Activated CD8-positive, alpha-beta memory T cell treated with anti-CD3 and anti-CD28 coated beads, Interleukin-2, amount 50 U/mL, for 48 hours (primary cell): ENCODE measurements at places on chromosomes 7 and 10.

DNA sequence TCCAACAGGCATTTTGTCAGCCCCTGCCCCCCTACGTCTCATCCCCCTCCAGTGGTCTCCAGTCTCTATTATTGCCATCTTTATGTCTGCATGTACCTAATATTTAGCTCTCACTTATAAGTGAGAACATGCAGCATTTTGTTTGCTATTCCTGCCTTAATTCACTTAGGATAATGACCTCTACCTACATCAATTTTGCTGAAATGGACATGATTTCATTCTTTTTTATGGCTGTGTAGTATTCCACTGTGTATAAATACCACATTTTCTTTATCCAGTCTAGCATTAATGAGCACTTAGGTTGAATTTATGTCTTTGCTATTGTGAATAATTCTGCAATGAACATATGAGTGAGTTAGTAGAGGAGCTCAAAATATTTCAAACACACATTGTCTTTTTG lies 229.9 kb downstream of the SEMA3E start:
- no peak for DNase-seq

DNA sequence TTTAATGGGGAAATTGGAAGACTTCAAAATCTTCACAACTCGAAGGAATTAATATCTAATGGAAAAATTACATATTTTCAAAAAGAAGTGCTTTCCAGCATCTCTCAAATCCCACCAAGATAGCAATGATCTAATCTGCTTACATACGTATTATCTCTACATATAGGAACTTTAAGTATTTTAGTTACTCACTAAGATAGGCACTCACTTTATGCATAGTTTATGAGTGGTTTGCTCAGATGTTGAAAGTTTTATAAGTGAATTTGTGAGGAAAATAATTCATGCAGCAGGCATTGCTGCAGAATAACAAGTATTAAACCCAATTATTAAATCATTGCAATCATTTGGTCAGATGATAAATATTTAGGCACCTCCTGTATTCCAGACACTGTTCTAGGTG lies 2.3 kb upstream of the CYTH3 start:
- no peak for DNase-seq

- no peak for DNase-seq
Measured at GRCh38 chr10:122740640-122741039, 41.0 kb upstream of the C10orf120 start.

- DNase-seq, result no peak
Measured at GRCh38 chr7:13986208-13986607, 3.3 kb downstream of the ETV1 start.

DNA sequence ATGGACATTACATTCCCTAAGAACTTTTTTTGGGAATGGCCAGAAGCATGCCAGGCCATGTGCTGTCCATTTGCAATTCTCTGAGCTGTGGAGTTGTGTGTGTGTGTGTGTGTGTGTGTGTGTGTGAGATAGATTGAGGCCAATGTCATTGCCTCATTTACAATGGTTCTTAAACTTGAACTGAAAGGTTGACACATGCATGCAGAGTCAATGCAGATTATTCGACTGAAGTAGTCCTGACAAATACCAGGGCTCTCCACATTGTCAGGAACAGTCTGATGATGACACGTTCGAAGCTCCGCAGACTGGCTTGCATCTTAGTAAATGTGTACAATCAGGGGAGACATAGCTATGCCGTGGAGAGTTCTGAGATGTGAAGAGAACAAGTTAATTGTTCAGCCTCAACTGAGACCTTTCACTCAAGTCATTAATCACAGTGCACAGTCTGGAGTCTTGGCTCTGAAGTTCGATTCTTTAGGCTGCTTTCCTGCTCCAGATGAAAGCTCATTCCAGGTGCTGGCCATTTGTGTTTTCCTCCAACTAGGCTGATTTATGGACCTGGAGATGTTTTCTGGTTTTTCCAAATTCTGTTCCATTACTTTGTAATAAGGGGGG lies 921.9 kb downstream of the LRMDA start:
- DNase-seq, result no peak

GRCh38 chr10:94061026-94061425 lies 67.3 kb downstream of the PLCE1 start:
- no peak for DNase-seq

DNA sequence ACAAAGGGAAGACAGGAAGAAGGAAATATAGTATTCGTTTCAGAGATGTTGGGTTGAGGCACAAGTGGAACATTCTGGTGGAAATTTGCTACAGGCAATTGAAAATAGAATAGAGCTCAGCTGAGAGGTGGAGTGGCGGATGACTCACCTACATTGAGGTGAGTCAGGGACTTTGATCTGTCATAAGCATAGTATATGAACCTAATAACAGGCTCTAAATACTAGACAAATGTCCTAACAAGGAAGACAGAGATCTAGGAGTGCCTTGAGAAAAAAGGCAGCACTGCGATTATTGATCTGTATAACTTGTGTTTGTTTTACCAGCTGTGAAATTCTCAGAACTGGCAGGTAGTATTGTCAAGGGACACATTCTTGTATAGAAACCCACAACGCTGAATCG lies 907 bp upstream of the IFRD1 start:
- DNase-seq, result no peak

- DNase-seq, result no peak
Measured at GRCh38 chr10:110225441-110225755, 18.0 kb downstream of the MXI1 start.

DNA sequence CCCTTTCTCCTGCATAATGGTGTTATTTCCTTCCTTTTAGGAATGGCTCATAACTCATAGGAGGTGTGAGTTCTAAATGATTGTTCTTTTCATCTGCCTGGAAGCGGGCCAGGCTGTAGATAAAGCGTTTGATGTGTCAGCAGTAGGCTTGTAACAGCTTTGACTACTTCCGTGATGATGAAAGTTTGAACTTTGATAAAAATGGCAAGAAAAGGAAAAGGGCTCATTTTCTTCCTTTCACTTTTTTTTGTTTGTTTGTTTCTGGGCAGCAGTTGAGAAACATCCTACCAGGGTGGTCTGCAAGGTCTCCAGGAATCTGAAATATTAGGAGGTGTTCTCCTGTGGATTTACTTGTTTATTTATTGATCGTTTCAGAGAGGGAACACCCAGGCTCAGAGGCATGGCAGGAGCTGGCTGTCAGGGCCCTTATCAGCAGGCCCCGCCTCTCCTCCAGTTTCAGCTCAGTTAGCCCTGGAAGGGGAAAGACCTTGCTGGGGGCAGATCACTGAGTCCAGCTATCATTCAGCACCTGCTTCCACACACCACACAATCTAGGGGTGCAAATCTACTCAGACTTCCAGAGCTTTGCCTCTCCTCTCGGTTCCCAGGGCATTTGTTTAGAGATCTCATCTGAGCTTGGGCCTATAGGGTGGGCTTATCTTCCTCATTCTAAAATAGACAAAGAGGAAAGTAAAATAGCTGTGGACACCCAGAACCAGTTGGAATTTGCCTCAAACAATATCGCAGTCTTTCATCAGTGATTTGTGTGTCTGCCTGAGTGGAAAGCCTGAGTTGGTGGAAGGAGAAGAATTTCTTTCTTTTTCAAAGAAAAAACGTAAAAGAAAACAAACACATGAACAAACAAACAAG lies 130.9 kb downstream of the BMPER start:
- DNase-seq, result no peak

GRCh38 chr7:1558841-1559625 lies 3.0 kb upstream of the TMEM184A start:
- DNase-seq, result no peak

GRCh38 chr10:114483575-114483974 lies 79.3 kb upstream of the AFAP1L2 start:
- DNase-seq, result no peak

DNA sequence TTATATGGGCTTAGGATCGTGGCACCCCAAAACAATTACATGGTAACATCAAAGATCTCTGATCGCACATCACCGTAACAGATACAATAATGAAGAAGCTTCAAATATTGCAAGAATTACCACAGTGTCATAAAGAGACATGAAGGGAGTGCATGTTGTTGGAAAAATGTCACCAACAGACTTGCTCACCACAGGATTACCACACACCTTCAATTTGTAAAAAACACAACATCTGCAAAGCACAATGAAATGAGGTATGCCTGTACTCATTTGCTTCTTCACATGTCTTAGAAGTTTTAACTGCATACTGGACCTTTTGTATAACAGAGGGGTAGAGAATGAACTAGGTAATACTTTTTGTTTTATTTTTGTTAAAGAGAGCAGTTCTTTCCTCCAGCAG lies 96.6 kb downstream of the TPST1 start:
- no peak for DNase-seq

- DNase-seq, result no peak
Measured at GRCh38 chr7:130356876-130357611, 12.4 kb downstream of the CPA5 start.

- no peak for DNase-seq
Measured at GRCh38 chr10:58796242-58796641, 283.6 kb downstream of the BICC1 start.

- no peak for DNase-seq
Measured at GRCh38 chr7:48292949-48293348, 121.7 kb downstream of the ABCA13 start.

DNA sequence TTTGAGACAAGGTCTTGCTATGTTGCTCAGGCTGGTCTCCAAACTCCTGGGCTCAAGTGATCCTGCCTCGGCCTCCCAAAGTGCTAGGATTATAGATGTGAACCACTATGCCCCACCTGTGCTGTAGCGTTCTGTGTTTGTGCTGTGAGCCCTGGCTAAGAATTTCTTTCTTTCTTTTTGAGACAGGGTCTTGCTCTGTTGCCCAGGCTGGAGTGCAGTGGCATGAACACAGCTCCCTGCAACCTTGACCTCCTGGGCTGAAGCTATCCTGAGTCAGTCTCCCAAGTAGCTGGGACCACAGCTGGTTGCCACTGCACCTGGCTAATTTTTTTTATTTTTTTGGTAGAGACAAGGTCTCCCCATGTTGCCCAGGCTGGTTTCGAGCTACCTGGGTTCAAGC lies 11.4 kb downstream of the TSPAN13 start:
- DNase-seq, result no peak

DNA sequence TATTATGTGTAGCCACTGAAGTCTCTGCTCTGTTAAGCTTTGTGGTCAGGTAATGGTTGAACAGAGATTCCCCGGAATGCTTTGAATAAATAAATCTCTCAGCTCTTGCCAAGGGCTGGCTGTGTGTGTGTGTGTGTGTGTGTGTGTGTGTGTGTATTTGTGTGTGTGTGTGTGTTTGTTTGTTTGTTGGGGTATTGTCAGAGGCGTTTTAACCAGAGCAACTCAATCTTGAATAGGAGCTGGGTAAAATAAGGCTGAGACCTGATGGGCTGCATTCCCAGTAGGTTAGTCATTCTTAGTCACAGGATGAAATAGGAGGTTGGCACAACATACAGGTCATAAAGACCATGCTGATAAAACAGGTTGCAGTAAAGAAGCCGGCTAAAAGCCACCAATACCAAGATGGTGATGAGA lies 256.2 kb upstream of the CACNA2D1 start:
- DNase-seq, result no peak

DNA sequence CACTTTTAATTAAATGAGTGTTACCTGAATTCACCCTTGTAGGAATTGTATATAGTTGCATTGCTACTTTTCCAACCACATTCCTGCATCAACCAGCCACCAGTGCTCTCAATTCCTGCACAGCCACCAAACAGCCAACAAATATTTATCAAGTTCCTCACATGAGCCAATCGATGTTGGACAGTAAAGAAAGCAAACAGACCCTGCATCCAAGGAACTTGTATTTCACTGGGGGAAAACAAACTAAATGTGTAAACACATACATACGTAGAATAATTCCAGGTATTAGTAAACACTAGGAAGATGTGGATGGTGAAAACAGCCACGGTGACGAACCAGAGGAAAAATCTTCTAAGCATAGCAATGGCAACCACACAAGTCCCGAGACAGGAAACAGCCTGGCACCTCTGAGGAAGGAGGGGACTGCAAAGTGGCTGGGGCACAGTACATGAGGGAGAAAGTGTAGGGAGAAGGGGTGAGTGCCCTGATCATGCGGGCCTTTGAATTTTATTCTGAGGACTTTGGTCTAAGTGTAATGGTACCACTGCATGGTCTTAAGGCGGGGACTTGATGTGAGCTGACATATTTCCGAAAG lies 111.2 kb downstream of the XRCC2 start:
- DNase-seq, result no peak

DNA sequence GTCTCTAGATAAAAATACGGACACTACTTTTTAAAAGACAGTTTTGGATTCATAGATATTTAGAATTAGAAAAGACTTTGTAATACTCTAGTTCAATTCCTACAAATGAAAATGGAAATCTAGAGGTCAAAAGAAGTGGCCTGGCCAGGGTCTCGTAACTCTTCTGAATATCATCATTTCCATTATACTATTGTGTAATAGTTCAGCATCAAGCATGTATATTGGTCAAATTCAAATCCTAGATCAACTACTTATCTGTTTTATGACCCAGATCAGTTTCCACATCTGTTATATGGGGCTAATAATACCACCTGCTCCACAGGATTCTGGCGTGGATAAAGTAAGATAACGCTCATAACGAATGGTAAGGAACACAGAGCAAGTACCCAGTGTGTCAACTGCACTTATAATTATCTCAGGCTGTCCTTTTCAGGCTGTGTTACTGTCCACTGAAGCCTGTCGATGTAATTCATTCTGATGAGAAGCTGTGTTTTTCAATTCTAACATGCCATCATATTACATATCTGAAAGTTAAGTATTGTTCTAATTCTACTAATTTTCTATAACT lies 54.3 kb downstream of the ARHGAP21 start:
- DNase-seq, result no peak

GRCh38 chr10:35626971-35627507 lies 15.1 kb downstream of the FZD8 start:
- DNase-seq, result no peak

GRCh38 chr10:6027929-6028328 lies 34.2 kb downstream of the IL2RA start:
- peak; percentile 48 for DNase-seq

GRCh38 chr7:107017965-107018719 lies 26.4 kb upstream of the PRKAR2B start:
- DNase-seq, result no peak

DNA sequence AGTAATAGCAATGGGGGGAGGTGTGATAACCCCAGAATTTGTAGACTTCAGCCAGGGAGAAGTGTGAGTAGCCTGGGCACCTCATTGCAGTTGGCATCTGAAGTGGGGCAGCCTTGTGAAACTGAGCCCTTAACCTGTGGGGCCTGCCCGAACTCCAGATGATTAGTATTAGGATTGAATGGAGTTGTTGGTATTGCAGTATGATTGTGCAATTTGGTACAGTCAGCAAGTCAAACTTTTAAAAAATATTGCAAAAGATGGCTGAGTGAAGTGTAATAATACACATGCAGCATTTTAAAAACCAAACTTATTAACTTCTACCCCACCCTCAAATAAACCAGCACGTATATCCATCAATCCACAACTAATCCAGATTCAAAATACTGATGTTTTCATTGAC lies 9.3 kb downstream of the RBM33 start:
- DNase-seq, result no peak
